Activated CD8-positive, alpha-beta memory T cell treated with anti-CD3 and anti-CD28 coated beads for 4 hours (primary cell): ENCODE measurements at places on chromosomes 1 and 21.

- DNase-seq = no peak
These were observed 115.1 kb upstream of the CXADR start for GRCh38 chr21:17397703-17398102.

DNA sequence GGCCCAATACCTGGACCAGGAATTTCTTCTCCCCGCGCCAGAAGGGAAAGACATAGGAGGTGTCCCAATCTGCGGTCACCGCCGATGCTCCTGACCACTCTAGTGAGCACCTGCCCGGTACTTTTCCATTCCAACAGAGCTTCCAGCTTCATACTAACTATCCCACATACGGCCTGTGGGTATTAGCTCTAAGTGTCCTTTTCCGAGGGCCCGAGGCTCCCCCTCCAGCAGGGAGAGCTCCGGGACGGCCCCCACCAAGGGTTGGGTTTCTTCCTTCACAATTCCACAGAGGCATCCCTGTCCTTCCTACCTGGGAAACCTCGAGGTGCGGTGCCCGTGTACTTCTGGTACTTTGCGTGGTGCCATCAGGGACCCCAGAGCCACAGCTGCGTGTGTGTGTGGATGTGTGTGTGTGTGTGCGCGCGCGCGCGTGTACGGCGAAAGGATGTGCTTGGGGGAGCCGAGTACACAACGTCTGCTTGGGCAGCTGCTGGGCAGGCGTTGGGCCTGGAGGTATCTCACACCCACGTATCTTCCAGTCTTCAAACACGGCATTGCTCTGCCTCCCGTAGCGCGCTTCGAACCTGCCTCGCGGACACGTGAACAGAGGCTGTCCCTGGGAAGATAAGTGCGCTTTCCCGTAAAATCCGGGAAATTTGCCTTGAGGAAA lies 2.4 kb upstream of the SIM2 start:
- DNase-seq = no peak

GRCh38 chr1:55074455-55074854 lies 35.1 kb downstream of the PCSK9 start:
- DNase-seq = no peak

DNA sequence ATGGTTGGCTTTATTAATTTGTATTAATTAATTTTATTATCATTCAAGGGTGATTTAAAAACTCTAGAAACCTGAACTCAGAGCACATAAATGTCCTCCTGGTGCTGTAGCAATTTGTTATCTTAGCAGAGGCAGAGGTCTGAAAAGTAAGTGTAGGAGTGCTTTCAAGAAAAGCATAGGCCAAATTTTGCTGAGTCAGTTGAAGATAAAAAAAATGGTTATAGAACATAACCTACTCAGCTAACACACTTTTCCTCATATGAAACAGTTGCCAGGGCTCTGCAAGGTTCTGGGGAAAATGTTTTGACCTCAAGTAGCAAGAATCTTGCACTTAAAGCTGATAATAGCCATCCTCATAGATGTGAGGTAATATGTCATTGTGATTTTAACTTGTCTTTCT lies 53.5 kb upstream of the CHODL start:
- DNase-seq = no peak

DNA sequence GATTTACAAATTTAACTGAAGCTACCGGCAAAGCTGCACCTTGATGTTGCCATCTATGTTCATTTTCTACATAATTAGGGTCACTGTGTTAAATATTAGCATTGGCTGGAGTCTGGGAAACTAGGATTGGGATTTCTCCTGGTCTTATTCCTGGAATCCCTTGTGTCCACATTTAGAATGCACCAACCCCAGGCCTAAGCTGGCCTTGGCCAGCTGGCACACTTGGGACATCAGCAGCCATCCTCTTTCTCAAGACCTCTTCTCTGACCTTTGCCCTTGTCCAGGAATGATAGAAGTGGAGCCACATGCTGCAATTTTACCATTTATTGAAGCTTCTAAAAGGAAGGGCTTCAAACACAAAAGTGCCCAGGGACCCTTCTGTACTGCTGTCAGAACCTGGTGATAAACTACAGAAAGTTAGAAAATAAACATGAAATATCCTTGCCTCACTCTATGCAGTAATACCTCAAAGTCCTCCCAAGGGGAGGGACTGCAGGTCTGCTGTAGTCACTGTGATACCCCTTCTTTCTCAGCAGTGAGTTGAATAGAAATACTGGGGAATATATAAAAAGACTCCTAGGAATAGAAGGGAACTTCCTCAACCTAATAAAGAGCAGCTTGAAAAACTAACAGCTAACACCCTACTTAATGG lies 13.7 kb upstream of the PIGC start:
- DNase-seq = no peak

DNA sequence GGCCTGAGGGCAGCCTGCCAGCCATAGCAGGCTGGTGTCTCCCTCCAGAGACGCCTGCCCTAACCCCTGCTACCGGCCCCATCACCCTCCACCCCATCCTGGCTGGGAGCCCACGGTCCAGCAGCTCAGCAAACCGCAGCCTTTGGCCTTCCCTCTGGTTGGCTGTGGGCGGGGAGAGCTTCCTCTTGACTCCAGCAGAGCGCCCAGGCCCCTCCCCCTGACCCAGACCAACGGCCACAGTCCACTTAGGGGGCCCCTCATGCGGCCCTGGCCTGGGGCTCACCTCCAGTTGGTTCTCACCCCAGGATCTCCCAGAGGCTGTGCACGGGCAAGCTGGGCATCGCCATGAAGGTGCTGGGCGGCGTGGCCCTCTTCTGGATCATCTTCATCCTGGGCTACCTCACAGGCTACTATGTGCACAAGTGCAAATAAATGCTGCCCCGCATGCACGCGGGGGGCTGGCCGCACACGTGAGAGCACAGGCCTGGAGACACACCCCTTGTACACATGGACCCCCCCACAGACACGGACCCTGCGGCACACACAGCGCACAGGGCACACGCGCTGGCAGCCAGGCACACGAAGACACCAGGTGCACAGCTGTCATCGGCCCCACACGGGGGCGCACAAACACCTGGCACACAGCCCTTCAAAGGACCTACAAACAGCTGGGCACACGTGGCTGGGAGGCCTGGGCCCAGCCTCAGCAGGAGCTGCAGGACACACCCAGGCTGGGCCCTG lies 3.1 kb downstream of the SMIM1 start:
- no peak for DNase-seq

GRCh38 chr21:42301371-42302075 lies 13.7 kb downstream of the TFF3 start:
- DNase-seq = no peak

- DNase-seq = no peak
These were observed 5.6 kb upstream of the YRDC start for GRCh38 chr1:37813529-37814145.

DNA sequence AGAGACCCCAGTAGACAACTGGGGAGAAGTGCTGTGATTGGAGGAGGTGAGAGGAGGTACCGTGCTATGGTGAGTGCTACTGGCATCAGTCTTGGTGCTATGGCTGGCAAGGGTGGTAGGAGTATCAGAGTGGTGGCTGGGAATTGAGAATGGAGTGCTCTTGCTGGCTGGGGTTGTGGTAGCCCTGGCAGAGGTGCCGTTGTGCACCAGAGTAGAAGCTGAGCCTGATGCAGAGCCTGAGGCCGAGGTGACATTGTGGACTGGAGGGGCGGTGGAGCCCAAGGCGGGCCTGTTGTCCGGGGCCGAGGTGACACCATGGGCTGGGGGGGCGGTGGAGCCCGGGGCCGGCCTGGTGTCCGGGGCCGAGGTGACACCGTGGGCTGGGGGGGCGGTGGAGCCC lies 14.6 kb downstream of the TRIM46 start:
- DNase-seq = no peak

- DNase-seq = no peak
These were observed 16.5 kb downstream of the CCDC30 start for GRCh38 chr1:42479621-42480020.

DNA sequence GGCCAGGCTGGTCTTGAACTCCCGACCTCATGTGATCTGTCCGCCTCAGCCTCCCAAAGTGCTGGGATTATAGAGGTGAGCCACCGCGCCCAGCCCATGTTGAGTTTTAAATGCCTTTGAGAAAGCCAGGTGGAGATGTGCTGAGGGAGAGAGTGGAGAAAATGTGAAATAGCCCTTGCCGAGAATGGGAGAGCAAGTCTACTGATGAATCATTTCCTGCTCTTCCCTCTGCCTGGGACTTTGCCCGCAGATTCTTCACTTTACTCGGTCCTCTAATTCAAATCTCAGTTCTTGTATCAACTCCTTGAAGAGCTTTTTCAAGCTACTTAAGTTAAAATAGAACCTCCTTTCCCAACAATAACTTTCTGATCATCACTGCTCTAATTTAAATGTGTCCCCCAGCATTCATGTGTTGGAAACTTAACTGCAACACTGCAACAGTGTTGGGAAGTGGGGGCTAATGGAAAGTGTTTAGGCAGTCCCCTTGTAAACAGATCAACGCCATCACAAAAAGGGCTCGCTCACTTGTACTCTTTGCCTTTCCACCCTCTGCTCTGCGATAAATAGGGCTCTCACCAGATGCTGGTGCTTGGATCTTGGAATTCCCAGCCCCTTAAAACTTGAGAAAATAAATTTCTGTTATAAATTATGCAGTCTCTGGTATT lies 27.8 kb downstream of the OSBPL9 start:
- no peak for DNase-seq

DNA sequence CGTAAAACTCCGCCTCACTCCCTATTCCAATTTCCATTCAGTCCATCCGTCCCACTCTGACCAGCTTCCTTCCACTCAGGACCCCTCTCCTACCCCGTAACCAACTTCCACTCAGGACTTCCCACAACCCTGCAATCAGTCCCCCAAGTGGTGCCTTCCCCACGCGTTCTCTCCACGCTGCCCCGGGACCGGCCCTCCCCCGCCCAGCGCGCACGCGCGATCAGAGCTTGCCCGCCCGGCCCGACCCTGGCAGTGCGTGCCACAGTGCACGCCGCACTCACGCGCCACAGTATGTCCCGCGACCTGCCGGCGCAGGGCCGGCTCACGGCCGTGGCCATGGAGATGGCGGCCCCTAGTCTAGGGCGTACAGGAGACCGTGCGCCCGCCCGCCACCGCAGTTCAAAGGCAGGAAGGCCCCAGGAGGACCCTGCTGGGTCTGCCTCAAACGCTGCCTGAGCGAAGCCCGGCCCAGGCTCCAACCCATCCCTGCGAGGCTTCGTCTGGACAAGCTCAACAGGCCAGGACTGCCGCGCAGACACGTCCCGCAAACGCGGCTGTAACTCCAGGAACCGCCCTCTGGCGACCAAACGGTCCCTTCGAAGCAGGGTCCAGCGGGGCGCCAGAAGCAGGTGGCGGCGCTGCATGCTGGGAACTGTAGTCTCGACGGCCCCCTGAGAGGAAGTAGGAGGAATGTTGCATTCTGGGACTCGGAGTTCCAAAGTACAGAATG lies at the start of gene NDC1:
TSS of gene NDC1 (minus strand) at position 373 of the 730 bp plus-strand sequence. CDS start at position 338, 35 bp downstream.
- peak; percentile 70 for DNase-seq

- DNase-seq = no peak
These were observed 14.2 kb downstream of the COL6A1 start for GRCh38 chr21:45995686-45996179.

GRCh38 chr1:214552174-214552608 lies 789 bp upstream of the PTPN14 start:
- DNase-seq = no peak
